ENCODE measurements at places on chromosomes 6 and 20.

DNA sequence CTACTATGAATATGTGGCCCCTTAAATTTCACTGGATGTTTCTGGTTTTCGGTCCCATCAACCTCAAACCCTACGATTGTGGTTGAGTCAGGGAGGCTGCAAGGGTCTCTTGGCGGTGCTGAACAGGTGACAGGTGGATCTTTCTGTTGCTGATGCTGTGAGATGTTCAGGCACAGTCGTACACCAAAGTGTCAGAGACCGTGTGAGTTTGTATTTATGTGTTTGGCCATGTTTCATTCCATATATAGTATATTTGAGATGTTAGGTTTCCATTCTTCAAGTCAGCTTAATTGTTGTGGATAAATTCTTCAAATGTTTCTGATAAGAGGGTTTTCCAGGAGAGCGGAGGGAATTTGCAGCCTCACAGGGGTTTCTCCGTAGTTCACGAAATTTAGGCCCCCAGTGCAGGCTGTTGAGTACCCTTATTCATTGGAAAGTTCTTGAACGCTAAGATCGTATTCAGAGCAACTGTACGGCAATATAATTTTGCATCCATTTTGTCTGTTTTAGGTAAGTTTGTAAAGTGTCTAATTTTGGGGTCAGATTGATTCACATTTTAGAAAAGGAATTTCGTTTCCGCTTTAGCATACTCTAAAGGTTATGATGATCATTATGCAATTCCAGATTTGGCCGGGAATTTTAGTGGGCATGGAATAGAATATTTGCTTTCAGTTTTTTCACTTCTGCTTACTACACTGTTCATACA, 1.2 kb downstream of the TAB2 start:
- no peak for DNase-seq

DNA sequence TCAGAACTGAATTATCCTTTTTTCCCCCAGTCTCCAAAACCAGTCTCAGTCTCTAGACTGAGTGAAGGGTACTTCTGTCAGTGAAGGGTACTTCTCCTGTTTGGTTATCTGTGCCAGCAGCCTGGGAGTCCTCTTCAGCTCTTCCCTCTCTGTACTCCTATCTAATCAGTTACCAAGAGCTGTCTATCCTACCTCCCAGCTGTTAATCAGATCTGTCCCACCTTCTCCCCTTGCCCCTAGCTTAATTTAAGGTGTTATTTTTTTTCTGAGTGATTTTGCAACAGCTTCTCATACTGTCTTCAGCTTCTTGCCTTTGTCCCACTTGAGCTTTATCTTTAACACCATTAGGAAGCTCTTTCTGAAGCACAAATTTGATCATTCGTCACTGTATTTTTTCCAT, 491.9 kb upstream of the SOX4 start:
- DNase-seq: no peak

GRCh38 chr20:6501061-6501460, 266.4 kb upstream of the BMP2 start:
- DNase-seq: no peak

DNA sequence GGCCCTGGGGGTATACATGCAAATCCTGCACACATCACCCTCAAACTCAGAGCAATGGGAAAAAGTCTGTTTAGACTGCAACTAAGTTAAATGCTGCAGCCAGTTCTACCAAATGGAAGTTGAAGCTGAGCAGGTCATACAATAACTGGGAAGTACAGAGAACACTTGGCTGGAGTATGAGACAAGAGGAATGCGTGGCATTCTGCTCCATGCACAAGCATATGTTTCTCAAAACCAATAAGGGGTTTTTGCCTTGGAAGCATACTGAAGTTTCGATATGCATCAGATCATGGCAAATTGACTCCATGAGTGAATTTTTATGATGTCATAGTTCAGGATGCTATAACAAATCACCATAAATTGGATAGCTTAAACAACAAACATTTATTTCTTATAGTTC, 193.8 kb downstream of the COL12A1 start:
- no peak for DNase-seq

DNA sequence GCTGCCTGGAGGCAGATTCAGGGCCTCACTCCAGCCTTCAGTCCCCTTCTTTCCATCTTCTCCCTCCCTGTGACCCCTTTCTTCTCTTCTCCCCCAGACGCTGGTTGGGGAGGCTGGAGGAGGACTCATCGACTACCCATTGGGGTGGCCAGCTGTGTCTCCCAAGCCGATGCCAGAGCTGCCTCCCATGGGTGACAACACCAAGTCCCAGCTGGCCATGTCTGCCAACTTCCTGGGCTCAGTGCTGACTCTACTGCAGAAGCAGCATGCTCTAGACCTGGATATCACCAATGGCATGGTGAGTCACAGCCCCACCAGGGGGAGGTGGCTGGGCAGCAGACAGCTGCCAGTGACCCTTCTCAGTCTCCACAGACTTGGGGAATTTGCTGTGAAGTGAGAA, 12.9 kb downstream of the BPIFB4 start:
- no peak for DNase-seq

DNA sequence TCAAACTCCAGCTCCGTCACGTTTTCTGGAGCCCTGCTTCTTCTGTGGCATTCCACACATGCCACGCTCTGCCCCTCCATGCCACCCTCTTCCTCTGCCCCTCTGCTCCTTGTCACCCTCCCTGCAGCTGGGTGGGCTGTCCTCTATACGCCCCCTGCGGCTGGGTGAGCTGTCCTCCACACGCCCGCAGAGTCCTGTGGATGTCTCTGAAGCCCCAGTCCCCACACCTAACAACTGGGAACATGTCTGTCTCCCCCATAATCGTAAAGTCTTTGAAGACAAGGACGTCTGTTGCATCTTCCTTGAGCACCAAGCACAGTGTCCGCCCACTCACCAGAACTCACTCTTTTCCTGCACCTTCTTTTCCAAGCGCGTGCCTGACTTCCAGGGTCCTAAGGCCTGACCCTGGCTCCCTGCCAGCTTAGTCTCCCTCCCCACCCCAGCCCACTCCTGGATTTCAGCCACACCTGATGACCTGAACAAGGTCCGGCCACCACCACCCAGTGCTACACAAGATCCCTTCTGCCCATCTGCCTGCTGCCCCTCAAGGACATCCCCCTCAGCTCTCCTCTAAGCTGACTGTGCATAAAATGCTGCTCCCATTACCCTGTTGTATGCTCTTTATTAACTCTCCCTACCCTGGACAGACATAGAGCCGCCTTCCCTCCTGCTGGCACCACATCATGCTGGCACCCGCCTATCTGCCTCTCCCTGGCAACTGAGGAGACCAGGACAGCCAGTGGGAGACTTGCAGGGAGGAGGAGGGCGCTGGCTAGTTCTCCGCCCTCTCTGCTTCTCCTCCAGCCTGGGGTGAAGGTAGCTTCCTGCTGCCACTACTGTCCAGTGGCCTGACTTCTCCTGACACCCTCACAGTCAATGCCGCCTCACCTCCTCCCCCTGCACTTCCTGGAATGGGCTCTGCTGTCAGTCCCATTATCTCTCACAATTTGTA, 10.7 kb upstream of the PRR18 start:
- DNase-seq: no peak

GRCh38 chr6:15461127-15461944, 201.5 kb downstream of the DTNBP1 start:
- no peak for DNase-seq

GRCh38 chr20:24566656-24567055, 97.2 kb downstream of the SYNDIG1 start:
- no peak for DNase-seq

GRCh38 chr6:34671367-34671766, 25.2 kb downstream of the ILRUN start:
- no peak for DNase-seq

GRCh38 chr20:48467622-48468021, 360.2 kb downstream of the PREX1 start:
- DNase-seq: no peak

GRCh38 chr6:2626401-2626800, 124.3 kb downstream of the MYLK4 start:
- DNase-seq: no peak

- DNase-seq: peak; percentile 9
Measured at GRCh38 chr6:148146717-148147462, 195.7 kb upstream of the SASH1 start.

DNA sequence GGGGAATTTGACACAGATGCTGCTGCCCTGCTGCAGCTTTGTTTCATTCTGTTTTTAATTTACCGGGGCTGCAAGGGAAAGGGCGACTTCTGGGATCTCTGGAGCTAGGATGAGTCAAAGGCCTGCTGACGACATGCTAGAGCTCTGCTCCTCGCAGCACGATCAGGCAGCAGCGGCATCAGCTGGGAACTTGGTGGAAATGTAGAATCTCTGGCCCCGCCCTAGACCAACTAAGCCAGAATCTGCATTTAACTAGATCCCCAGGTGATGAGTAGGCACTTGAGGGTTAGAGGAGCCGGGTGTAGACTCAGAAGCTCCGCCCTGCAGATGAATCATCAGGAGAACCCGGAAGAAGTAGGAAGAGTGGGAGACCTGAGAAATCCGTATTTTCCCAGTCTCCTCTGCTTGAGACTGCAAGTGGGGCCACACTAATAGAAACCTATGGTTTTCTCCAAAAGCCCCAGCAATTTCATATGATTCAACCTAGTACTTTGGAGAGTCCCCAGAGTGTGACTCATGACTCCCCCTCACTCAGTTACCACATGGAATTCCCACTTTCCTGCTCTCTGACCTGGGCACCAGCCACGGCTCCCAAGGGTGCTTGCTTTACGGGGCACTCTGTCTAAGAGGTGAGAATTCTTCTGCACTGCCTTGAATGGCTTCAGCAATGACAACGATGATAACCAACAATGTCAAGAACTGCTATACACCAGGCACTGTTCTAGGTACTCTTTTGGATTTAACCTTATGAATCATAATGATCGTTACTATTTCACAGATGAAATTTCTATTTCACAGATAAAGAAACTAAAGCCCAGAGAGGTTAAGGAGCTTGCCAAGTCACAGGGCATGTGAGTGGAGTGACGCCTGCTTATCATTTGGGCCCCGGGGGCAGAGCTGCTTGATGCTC, 18.1 kb downstream of the TUBB2B start:
- no peak for DNase-seq

GRCh38 chr6:46011188-46012085, 4.2 kb downstream of the CLIC5 start:
- DNase-seq: peak; percentile 26

- DNase-seq: no peak
Measured at GRCh38 chr6:126077810-126078776, 91.8 kb downstream of the TRMT11 start.

DNA sequence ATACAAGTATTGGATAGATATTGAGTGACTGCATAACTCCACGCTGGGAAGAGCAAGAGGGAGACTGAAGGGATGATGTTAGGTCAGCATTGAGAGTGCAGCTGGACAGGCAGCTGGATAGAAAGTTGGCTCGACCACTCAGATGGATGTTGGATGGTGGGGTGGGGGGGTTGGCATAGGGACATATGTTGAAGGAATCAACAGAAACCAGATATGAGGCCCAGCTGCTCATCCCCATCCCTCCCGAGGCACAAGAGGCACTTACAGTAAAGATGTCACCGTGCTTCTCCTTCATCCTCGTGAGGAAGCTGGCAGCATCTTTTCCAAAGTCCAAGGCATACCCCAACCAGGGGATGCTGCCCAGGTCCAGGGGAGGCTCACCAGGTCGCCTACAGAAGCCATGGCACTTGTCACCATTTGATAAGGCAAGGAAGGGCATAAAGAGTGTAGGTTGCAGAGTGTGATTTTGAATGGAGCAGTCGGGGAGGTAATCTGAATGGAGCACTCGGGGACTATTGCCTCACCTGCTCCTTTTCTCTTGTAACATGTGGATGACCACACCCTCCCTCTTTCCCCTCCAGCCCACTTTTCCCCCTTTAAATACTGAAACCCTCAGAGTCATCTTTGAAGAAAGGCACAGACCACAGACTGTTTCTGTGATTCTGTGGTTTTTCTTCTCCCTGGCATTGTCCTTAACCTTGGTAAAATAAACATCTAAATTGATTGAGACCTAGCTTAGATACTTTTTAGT, 18.0 kb downstream of the PTGIS start:
- no peak for DNase-seq

GRCh38 chr20:57735831-57736737, 26.3 kb upstream of the PMEPA1 start:
- DNase-seq: no peak

DNA sequence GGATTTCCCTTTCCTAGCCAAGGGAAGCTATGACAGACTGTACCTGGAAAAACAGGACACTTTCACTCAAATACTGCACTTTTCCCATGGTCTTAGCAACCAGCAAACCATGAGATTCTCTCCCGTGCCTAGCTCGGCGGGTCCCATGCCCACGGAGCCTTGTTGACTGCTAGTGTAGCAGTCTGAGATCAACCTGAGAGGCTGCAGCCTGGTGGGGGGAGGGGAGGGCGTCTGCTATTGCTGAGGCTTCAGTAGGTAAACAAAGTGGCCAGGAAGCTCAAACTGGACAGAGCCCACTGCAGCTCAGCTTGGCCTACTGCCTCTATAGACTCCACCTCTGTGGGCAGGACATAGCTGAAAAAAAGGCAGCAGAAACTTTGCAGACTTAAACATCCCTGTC, 61.8 kb downstream of the EPM2A start:
- no peak for DNase-seq

- peak; percentile 36 for DNase-seq
Measured at GRCh38 chr6:32666420-32667300, at the start of gene HLA-DQB1. Gene HLA-DQB1, minus strand, starts transcription at chr6:32666657. Its CDS starts 50 bp downstream, at chr6:32666607.

DNA sequence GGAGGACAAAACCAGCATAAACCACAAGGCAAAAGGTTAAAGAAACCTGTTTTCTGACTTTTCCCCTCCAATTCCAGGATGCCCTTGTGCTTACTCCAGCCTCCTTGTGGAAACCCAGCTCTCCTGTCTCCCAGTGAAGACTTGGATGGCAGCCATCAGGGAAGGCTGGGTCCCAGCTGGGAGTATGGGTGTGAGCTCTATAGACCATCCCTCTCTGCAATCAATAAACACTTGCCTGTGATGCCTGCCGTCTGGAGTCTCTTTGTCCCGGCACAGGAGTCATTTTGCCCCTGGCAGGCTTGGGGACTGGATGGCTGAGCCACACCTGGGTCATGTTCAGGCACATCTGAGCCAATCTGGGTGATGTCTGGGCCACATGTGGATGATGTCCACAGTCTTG, 26.6 kb downstream of the BPIFB1 start:
- DNase-seq: no peak

GRCh38 chr6:47335466-47335865, 25.8 kb upstream of the TNFRSF21 start:
- DNase-seq: no peak

- DNase-seq: no peak
Measured at GRCh38 chr6:84243240-84243639, 15.8 kb upstream of the CEP162 start.

DNA sequence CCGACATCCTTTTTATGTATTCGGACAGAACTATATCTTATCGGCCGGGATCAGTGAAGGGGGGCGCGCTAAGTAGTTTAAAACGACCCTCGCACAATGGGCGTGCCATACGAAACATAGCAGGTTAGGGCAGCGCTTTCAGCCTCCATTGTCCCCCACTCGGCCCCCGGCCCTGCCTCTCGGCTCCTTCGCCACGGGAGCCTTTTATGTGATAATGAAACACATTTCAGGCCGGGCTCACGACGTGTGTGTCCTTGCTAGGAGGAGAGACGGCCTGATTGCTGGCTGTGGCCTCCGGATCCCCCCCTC, 5.3 kb downstream of the FOXA2 start:
- no peak for DNase-seq

All from T follicular helper cell (primary cell).